Left lung (tissue), 14 donors: ENCODE measurements at places on chromosomes 4 and X. TPM values are rescaled to one million over a fixed set of nuclear protein-coding genes. Genes with fewer than 3 reads are reported as not detected.

GRCh38 chr4:79650217-79650616 lies 242.2 kb upstream of the GK2 start:
- DNase-seq, result no peak

DNA sequence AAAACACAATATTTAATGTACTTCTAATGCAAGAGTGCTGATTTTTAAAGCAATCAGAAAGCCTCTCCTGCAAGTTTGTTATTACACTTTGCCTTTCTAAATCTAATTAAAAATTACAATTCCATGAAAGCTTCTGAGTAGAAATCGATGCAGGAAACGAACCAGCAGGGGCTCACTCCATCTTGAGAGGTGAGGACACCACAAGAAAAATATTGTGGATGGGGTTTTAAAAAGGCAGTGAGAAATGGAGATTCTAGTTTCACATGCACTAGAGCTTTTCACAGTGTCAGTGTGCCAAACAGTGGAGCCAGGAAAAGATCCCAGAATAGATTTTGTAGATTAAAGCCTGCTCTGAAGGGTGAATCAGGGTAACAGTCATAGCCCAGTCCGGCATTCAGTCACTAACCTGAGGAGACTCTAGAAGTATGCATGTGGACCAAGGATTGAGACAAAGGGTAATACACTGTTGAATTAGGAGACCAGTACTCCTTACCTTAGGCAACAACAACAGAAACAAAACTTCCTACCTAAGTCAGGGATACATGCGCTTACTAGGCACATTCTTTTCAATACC lies 362.3 kb downstream of the NAF1 start:
- no peak for DNase-seq

DNA sequence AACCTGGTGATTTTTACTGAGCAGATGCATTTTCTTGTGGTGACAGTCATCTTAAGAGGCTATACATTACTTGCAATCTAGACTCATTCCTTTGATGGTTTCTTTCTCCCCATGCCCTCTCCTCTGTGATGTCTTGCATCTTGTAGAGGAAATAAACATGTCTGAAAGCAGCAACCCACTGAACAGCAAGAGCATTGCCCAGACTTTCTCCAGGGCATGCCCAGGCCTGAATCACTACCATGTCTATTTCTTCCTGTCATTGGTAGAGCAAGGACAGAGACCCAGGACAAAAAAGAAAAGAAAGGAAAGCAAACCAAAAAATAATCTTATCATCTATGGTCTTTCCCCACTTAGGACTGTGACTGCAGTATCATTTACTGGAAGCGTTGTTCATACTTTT lies 326.1 kb downstream of the HNRNPD start:
- no peak for DNase-seq

GRCh38 chr4:181569553-181569952 lies 673.6 kb upstream of the TENM3 start:
- no peak for DNase-seq

GYPE gene
- total RNA-seq, result 1.2 TPM

PDE6B gene
- 10.9 TPM for total RNA-seq
